ENCODE measurements at places on chromosomes 7 and 10. TPM values are rescaled to one million over a fixed set of nuclear protein-coding genes. Genes with fewer than 3 reads are reported as not detected.

Gene TRIM50
- total RNA-seq = not detected

Gene TRIM74
- 1.2 TPM for total RNA-seq

Gene AKR1C8
- not detected for total RNA-seq

Gene TMEM236
- total RNA-seq = 0.34 TPM

Gene LIPF
- total RNA-seq = not detected

Gene YKT6
- 51.0 TPM for total RNA-seq

Gene WDR86
- 5.4 TPM for total RNA-seq

Gene STRIP2
- total RNA-seq = 2.1 TPM
